ENCODE measurements at places on chromosomes 7 and 10. TPM values are rescaled to one million over a fixed set of nuclear protein-coding genes. Genes with fewer than 3 reads are reported as not detected.

DNA sequence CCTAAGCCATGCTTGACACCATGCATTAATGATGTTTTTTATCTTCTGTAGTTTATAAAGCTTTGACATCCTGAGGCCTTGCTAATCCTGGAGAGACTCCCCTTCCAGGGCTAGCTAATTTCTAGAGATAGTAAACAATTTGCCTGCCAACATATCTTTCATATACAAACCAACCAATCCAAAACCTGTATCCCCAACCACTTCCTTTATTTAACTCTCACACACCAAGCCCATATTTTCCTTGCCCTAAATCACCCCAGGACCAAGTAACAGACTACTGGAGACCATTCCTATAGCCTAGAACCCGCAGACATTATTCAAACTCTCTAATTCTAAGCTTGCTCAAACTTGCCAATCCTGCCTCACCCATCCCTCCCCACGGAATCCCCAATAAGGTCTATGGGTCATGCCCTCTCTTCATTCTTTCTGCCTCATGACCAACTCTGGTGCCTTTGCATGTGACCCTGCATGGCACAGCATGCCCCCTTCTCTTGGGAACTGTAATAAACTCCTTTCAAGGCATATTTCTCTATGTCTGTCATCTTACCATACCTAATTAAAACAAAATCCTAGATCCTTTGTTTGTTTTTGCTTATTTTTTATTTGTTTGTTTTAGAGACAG, 116.6 kb upstream of the CACUL1 start:
- H3K27me3 ChIP-seq, result peaks cover 23% of the 10 kb centered on the region
- H3K4me3 ChIP-seq, result no peak overlapping the region
- no peak overlapping the region for H3K27ac ChIP-seq
- no peak for DNase-seq

GRCh38 chr7:111014079-111014478, 76.8 kb upstream of the LRRN3 start:
- no peak for DNase-seq
- peak overlapping the region; percentile 69 for H3K27ac ChIP-seq
- H3K36me3 ChIP-seq, result no peaks in the 10 kb centered on the region
- no peaks in the 10 kb centered on the region for H3K27me3 ChIP-seq
- peak overlapping the region; percentile 75 for H3K4me3 ChIP-seq
- H3K4me1 ChIP-seq, result peaks cover 41% of the 10 kb centered on the region

- no peak overlapping the region for H3K27ac ChIP-seq
- H3K4me3 ChIP-seq, result no peak overlapping the region
- no peaks in the 10 kb centered on the region for H3K4me1 ChIP-seq
- DNase-seq, result no peak
- no peaks in the 10 kb centered on the region for H3K36me3 ChIP-seq
Measured at GRCh38 chr10:108167766-108168165, 1003.3 kb upstream of the SORCS1 start.

The PNLIPRP2 gene
- total RNA-seq, result not detected

DNA sequence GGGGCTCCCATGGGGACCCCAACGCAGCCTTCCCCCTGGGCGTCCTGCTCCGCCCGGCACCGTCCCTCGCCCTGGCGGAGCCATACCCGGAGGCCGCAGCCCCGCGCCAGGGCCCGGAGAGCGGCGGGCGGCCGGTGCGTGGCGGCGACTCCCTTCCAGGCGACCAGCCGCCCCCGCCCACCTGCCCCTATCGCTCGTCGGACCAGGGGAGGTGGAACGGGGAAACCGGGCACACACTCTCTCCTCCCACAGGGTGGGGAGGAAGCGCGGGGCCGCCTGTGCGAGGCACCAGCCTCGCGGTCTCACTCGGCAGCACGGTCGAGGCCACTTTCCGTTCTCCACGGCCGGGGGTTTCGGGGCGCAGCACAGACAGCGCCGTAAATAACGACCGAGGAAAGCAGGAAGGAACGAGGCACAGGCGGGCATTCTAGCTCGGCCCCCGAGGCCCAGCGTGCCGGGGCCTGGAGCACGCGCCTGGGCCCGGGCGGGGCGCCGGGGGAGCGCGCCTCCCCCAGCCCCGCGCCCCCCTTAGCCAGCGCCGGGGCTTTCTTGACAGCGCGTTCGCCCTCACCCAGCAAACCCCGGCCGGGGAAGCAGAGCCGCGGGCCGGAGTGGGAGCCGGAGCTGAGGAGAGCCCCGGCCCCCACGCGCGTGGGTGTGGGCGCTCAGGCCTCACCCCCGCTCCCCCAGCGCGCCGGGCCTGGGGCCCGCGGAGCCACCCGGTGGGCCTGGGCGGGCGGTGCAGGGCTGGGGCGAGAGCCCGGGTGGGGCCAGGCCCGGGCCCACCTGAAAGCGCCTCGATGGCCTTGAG, 936 bp downstream of the IGF2BP3 start:
- H3K4me3 ChIP-seq, result no peak overlapping the region
- H3K4me1 ChIP-seq, result peaks cover 52% of the 10 kb centered on the region
- peaks cover 66% of the 10 kb centered on the region for H3K27me3 ChIP-seq
- peak; percentile 43 for DNase-seq

GRCh38 chr7:104650991-104651640, 322.7 kb downstream of the LHFPL3 start:
- no peak overlapping the region for H3K27ac ChIP-seq
- no peaks in the 10 kb centered on the region for H3K4me1 ChIP-seq
- no peaks in the 10 kb centered on the region for H3K36me3 ChIP-seq
- H3K4me3 ChIP-seq, result no peak overlapping the region

DNA sequence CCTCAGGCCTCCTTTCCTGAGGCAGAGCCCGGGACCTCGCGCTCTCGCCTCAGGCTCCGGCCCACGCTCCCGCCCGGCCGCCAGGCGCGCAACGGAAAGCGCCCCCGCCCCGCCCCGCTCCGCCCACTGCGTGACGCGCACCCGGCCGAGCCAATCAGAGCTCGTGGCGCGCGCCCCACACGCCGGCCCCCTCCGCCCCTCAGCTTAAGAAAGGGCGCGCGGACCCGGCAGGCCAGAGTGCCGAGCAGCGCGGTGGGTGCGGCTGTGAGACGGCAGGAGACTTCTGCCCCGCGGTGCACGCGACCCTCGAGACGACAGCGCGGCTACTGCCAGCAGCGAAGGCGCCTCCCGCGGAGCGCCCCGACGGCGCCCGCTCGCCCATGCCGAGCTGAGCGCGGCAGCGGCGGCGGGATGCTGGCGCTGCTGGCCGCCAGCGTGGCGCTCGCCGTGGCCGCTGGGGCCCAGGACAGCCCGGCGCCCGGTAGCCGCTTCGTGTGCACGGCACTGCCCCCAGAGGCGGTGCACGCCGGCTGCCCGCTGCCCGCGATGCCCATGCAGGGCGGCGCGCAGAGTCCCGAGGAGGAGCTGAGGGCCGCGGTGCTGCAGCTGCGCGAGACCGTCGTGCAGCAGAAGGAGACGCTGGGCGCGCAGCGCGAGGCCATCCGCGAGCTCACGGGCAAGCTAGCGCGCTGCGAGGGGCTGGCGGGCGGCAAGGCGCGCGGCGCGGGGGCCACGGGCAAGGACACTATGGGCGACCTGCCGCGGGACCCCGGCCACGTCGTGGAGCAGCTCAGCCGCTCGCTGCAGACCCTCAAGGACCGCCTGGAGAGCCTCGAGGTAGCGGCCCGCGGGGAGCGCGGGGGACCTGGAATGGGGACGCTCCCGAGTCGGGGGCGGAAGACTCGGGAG, at the start of gene NPTX2:
TSS of gene NPTX2 (plus strand) at position 235 of the 909 bp plus-strand sequence. CDS start at position 412, 177 bp downstream.
- DNase-seq, result no peak
- H3K27ac ChIP-seq, result no peak within 1 kb of the TSS
- no peaks in the 10 kb centered on the region for H3K36me3 ChIP-seq
- no peak within 1 kb of the TSS for H3K4me3 ChIP-seq
- H3K27me3 ChIP-seq, result peaks cover 5% of the 10 kb centered on the region
- H3K4me1 ChIP-seq, result no peaks in the 10 kb centered on the region

Measured in CD4-positive, CD25-positive, alpha-beta regulatory T cell (primary cell).